ENCODE measurements at places on chromosomes 6 and 20.

DNA sequence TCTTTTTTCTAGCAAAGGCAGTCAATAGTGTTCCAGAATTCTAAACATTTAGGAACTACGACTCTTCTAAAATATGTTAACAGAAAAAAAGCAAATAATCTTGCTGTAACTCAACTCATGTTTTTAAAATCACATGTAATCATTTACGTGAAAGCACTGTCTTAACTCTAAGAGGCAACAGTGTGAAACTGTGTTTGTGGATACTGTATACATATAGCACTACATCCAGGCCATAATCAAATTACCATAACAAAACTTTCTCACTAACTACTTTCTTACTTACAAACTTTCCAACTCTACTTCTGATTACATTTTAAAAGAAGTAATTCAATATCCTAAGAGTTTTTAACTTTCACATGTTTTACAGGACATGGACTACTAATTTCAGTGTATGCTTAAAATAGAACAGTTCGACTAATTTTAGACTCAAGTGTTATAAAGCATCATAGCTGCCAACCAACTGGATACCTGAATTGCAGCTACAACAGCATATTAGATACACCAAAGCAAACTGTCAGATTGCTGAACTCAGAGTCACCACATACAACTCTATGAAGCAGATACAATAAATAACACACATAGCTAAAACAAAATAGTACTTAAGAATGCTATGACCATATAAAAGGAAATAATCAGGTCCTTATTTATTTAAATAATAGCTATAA lies 121.6 kb upstream of the BEND6 start:
- no peak for DNase-seq

DNA sequence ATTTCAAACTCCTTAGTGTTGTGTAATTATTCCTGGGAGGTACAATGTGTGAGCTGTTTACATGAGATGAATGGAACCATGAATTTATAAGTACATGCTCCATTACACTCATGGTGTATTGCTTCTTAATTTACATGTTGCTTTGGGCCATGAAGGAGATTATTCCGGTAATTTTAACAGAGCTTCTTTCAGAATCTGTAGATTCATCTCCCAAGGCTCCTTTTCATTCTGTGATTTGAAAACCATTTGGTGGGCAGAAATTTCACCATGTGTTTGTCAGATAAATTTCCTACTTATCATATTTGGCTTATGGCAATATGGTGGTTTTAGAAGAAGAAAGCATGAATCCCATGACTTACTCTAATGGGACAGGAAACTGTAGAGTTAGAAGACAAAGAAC lies 421.6 kb upstream of the EYS start:
- no peak for DNase-seq

GRCh38 chr6:137570393-137570792 lies 76.2 kb upstream of the OLIG3 start:
- no peak for DNase-seq

DNA sequence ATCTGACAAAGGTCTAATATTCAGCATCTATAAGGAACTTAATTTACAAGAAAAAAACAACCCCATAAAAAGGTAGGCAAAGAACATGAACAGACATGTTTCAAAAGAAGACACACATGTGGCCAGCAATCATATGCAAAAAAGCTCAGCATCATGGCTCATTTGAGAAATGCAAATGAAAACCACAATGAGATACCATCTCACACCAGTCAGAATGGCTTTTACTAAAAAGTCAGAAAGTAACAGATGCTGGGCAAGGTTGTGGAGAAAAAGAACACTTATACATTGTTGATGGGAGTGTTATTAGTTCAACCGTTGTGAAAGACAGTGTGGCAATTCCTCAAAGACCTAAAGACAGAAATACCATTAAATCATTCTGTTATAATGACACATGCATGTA lies 289.9 kb upstream of the MMS22L start:
- no peak for DNase-seq

- no peak for DNase-seq
These were observed 30.2 kb downstream of the PRR18 start for GRCh38 chr6:166277892-166278578.

DNA sequence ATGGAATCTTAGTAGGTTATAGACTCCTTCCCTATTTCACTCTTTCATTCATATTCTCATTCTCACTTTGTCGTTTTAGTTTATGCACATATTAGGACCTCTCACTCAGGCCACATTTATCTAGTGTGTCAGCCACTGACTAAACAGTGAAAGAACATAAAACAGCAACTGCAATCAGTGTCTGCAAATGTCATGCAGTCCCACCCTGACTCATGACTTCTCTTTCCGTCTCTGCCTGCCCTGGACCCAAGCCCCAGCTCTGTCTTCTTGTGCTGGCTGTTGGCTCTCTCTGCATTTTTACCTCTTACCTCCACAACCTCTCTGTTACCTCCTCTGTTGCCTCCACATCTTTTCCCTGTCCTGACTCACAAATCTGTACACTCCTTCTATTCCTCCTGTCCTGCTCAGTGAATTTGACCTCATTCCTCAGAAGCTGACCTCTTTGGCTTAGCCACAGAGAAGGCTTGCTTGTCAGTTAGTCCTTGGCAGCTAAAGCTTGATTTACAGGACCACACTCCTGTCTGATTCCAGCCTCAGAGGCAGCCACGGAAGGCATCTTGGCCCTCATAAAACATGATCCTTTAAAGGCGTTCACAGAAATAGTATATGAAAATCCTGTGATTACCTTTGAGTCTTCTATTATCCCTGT lies 247.6 kb downstream of the PKHD1 start:
- DNase-seq: no peak

- no peak for DNase-seq
These were observed 86.8 kb upstream of the AFDN start for GRCh38 chr6:167739721-167740475.

DNA sequence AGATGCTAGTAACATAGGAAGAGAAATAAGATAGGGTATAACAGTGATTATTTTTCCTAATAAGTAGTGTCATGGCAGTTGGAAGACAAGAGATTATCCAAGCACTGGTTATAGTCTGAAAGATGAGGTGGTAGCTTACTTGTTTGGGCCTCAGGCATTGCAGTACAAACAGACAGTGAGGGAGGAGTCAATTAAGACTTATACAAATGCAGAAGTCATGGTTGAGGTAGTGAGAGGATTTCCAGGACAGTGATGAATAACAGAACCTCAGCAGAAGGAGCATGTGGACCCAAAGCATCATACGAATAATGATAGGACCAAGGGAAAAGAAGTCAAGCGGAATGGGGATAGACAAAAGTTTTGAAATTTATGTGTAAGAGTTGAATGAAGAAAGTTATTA lies 53.5 kb downstream of the HCRTR2 start:
- DNase-seq: no peak

DNA sequence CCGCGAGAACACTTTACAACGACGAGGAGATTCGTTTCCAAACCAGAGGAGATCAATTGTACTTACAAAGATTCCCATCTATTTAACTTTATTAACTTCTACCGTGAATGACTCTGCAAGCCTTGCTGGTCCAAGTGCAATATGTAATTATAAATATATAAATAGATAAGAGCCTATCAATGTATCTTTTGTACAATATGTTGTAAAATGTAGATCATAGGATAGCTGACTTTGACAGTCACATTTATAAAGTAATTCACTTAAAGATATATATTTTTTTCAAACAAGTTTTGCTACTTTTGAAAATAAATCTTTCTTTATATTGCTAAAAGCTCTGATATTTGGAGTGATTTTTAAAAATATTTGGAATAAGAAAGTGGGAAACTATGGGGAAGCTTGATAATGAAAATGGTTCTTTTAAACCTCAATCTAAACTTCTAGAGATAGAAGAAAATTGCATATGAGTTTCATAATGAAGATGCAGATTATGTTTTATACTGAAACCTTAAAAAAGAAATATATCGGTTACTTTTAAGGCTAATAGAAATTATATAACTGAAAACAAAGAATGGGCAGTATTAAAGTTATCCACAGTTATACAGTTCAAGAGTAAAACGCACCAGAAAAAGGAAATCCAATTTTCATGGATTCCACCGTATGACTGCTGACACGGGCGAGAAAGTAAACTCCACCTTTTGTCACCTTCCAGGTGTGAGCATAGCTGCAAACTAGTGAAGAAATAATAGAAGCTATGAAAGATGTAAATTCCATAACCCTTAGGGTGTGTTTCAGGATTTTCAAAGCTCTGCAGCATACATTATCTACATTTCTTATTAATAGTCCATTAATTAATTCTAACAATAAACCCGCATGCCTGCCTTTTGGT lies 3.3 kb downstream of the TCF21 start:
- no peak for DNase-seq

DNA sequence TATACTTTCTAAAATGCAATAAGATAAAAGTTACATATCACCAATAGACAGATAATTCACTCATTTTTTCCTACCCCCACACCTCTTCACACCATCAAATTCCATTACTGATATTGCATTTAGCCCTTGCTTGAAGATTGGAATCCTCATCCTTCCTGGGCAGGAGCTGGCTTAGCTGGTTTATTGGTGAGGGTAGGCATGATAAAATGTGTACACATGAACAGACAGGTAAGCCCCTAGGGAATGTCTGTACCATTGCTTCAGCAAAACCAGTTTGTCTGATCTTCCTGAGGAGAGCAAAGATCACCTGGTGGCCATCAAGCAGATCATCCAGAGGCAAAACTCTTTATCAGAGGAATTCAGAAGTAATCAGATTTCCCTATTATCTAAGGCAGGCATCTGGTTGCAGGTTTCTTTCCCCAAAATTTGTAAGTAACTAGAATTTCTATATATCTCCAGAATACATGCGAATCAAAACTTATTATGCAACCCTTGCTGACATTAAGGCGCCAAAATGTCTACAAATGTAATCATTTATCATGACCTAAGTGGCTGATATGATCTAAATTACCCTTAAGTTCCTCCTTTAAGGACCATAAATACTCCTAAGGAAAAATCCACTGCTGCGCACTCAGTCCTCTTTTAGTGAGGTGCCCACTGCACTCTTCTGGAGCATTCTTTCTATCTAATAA lies 6.6 kb upstream of the FABP7 start:
- DNase-seq: no peak

DNA sequence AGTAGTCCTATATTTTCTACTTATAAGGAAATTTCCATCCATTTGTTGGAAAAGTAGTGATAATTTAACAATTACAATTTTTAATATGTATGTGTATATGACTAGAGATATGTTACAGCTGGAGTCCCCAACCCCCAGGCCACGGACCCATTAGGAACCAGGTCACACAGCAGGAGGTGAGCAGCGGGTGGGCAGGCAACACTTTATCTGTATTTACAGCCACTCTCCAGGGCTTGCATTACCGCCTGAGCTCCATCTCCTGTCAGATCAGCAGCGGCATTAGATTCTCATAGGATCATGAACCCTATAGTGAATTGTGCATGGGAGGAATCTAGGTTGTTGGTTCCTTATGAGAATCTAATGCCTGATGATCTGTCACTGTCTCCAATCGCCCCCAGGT lies 46.8 kb downstream of the TRDN start:
- DNase-seq: no peak

DNA sequence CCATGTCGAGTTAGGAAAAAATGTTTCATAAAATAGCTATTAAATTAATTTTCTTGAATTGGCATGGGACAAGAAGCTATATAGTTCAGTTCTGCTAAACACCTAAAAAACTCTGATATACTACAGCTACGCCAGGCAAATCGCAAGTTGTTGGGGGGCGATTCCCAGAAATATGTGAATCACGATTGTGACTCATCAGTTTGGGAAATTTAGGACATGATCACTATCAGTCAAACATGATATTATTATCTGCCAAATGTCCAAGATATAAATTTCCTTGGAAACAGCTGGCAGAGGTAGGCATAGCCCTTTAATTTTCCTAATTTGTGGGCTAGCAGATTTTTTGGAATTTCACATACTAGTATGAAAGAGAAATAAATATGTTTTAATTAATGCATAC lies 123.6 kb downstream of the ATXN1 start:
- no peak for DNase-seq

GRCh38 chr6:156250593-156250992 lies 526.6 kb upstream of the ARID1B start:
- DNase-seq: no peak

- DNase-seq: no peak
These were observed 654.8 kb downstream of the RNF144B start for GRCh38 chr6:19041906-19042305.

GRCh38 chr20:55264703-55265239 lies 740.5 kb downstream of the CBLN4 start:
- no peak for DNase-seq

- no peak for DNase-seq
These were observed 538.7 kb upstream of the POU3F2 start for GRCh38 chr6:98295515-98296175.

GRCh38 chr6:96521306-96521643 lies 331 bp upstream of the UFL1 start:
- no peak for DNase-seq
